ENCODE measurements at places on chromosomes 6 and 20.
A peak's percentile ranks its signal among the peaks of the same experiment; 100 is the strongest.

DNA sequence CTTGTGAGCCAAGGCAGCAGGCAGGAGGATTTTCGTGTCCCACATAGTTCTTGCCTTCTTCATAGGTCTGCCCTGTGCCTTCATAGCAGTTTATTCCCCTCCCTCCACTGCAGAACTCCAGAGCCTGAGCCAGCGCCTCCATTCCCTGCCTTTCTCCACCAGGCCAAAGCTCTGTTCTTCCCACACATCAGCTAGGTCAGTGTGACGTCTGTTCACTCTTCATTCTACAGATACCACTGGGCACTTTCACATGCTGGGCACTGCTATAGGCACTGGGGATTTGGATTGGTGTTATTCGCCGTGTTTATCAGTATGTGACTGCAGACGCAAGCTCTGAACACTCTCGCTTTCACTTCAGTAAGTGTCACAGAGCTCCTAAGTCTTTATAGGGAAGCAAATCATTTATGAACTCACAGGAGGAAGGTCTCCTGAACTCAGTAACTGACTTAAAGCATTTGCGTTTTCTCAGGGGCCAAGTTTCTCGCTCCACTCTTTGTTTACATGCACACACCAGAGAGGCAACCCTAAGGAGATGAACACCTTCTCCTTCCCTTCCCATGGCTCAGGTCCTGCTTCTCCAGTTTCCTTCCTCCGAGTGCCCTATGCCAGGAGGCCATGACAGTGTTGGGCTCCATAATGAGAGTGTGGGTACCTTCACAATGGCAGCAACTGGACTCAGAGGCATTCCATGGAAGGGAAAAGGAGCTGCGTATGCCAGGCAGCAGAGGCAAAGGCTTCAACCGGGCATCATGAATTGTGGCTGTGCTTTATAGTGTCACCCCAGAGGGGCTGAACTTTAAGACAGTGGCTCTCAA is 6.3 kb upstream of the APMAP start:
- DNase-seq, result no peak

- no peak for DNase-seq
These were observed 257.3 kb downstream of the SOD2 start for GRCh38 chr6:159435701-159436100.

- no peak for DNase-seq
These were observed 479.7 kb upstream of the MARCKS start for GRCh38 chr6:113377362-113377942.

DNA sequence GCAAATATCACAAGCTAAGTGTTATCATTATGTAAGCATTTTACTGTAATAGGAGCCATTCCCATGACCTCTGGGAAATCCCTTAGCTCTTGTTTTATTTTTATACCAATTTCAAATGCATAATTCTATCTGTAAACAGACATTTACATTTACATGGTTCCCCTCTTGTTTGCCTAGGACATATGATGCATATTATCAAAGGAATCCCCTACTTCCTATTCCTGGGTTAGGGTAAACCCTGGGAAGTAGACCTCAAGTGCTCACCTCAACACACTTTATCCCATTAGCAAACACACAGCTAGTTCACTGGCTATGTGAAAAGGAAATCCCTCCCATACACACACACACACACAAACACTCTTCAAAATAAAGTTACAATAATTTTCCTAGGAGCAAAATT is 27.1 kb downstream of the PDE10A start:
- no peak for DNase-seq

- DNase-seq, result no peak
These were observed 134.8 kb upstream of the OGFRL1 start for GRCh38 chr6:71153755-71154325.

DNA sequence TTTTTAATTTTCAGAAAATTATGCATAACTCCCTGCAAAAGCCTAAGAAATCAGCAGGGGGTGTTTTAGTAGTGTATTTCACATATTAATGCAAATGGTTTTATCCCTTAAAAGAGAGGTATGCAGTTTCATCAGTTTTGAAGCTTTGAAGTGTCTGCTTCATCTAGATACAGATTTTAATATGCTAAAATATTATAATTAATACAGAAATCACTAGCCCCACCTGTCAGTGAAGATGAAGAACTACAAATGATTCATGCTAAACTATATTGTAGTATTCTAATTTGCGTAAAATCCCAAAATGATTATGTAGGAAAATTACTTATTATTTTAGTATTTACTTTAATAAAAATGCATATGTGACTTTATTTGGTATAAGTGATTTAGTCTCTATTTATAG is 2.9 kb upstream of the TFB1M start:
- no peak for DNase-seq

DNA sequence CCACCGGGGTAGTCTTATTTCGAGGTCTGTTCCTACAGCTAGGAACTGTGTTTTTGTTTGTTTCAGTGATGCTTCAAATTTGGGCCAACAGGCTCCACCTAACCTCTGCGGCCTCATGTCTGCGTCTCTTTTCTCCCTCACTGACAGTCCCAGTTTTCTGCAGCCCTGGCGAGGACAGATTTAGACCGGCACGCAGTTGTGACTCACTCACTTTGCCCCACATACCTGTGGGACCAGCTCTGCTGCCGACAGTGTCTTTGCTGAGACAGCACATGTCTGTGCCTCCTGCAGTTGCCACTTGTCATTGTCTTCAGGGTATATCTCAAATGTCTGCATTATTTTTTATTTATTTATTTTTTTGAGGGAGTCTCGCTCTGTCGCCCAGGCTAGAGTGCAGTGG is 29.2 kb downstream of the OSBPL2 start:
- DNase-seq, result no peak

DNA sequence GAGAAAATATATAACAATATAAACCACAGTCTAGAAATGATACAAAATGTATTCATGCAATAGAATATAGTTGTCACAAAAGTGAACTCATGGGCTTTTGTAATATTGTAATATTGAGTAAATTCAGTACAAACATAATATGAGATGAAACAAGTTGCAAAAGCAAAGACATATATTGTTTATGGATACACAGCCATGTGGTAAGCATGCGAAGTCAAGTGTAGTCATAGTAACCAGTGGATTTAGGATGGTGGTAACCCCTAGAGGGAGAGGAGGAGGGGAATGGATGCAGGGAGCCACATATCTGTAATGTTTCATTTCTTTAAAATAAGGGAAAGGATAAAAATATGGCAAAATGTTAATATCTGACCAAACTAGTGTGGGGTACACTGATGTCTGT is 47.3 kb downstream of the ARMC2 start:
- no peak for DNase-seq

DNA sequence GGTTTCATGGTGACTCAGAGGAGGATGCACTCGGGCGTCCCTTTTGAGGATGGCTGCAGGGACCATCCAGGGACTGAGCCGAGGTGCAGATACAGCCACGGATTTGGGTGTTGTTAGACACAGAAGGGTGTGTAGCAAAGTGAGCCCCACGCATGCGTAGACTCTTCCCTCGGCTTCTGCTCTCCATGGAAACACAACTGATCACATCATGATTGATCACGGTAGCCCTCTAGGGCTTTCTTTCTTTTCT is 606 bp upstream of the ULBP1 start:
- DNase-seq, result peak; percentile 83

DNA sequence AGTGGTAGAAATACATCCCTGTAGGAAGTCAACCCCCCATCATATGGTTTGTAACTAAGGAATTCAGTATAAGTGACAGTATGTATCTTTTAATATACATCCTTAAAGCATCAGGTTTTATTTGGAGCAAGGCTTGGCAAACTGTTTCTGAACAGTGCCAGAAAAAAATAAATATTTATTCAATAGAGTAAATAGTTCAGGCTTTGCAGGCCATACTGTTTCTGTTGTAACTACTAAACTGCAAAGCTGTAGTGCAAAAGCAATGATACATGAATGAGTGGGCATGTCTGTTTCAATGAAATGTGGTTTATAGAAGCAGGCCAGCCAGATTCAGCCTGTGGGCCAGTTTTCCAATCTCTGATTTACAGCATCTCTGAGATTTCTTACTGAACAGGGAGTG is 977 bp downstream of the MEI4 start:
- DNase-seq, result no peak

GRCh38 chr20:9506964-9507369 is 7.4 kb upstream of the LAMP5 start:
- no peak for DNase-seq

- no peak for DNase-seq
These were observed 148.1 kb upstream of the TENT5A start for GRCh38 chr6:81900616-81901015.

GRCh38 chr6:152057832-152058498 is 250.5 kb downstream of the ESR1 start:
- no peak for DNase-seq

- DNase-seq, result no peak
These were observed 83.9 kb downstream of the PKIB start for GRCh38 chr6:122694075-122694474.

DNA sequence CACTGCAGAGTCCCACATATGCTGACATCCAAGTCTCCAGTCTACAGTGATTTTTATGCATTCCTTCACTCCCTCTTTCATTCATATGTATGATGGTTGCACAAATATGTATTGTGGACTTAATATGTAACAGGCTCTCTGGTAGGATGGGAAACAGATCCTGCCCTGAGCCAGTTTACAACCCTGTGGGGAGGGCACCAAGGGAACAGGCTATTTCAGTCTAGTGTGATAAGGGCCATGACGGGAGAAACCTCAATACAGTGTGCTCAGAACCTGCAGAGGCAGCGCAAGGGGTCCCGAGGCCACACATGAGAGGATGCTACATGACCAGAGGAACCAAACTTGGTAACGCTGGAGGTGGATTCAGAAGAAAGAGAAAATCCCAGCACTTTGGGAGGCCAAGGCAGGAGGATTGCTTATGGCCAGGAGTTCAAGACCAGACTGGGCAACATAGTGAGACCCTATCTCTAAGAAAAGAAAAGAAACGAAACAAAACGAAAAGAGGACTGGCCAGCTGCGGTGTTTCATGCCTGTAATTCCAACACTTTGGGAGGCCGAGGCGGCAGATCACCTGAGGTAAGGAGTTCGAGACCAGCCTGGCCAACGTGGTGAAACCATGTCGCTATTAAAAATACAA is 249.8 kb upstream of the JARID2 start:
- DNase-seq, result no peak

DNA sequence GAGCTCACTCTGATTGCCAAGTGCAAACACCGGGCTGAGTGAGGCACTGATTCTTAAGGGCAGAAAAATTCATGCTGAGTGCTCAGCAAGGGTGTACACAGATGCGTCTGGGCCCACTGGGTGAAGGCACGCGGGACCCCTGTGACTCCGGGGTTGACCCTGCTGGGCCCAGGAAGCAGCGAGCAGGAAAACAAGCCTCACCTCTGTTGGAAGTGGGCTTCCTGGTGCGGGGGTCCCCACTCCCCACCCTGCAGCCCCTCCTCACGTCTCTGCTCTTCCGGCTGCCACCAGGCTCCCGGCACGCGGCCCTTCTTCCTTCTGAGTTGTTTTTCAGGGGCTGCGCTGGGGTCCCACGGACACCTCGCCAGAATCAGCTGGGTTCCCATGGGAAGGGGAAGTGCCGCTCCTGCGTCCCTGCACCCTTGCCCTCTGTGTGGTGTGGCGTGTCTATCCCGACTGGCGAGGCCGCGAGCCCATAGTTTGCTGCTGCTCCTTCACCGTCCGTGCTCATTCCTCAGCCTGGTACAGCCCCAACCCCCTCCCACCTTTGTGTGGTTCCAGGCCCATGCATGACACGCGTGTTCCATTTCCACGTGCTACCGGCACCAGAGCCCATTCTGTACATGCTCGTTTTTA is 80.6 kb upstream of the BHLHE23 start:
- DNase-seq, result no peak

DNA sequence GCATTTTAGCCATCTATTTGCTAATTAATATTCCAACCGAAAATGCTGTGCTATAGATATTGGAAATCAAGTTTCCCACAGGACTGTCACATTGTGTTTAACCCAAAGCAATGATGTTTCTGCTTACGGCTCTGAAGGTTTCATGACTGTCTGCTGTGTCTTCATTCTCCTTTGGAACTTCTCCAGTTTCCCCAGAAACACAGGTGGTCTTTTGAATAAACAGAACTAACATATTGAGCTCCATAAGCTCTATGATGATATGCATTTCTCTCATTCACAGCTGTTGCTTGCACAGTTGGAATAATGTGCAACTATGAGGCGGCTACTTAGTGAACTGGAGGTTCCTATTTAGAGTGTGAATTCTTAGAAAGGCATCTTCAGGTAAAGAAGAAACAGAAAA is 266.0 kb upstream of the ID4 start:
- no peak for DNase-seq

DNA sequence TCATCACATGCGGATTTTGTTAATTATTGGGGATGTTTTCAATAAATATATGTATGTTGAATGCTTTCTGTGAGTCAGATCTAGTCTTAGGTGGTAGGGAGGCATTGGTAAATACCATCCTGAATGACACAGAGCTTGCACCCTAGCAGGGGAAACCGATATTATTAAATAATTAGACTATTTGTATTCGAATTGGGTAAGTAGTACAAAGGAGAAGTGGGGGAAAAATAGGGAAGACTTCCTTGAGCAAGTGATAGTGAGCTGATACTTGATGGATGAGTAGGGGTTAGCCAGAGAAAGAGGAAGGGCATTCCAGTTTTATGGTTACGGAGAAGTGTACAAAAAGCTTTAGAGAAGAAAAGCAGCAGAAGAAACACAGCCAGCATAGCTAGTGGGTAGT is 1.5 kb downstream of the RIOK1 start:
- no peak for DNase-seq

- no peak for DNase-seq
These were observed 5.4 kb downstream of the FOXF2 start for GRCh38 chr6:1394514-1395463.

All from ACHN (cell line).